ENCODE measurements at places on chromosomes 2 and 18. TPM values are rescaled to one million over a fixed set of nuclear protein-coding genes. Genes with fewer than 3 reads are reported as not detected.

ELOA2 gene
- total RNA-seq, result not detected

DSC3 gene
- total RNA-seq, result not detected

NEMP2 gene
- 16.2 TPM for total RNA-seq

CRYBA2 gene
- total RNA-seq, result not detected

IGFBP2 gene
- 97.3 TPM for total RNA-seq

CGREF1 gene
- 1.6 TPM for total RNA-seq

COL6A3 gene
- 0.45 TPM for total RNA-seq

GRCh38 chr2:232937278-232937906 is 67.3 kb downstream of the SNORC start:
- DNase-seq, result no peak
- no peak overlapping the region for H3K4me3 ChIP-seq
- H3K27ac ChIP-seq, result no peak overlapping the region
- peaks cover 18% of the 10 kb centered on the region for H3K27me3 ChIP-seq
- no peaks in the 10 kb centered on the region for H3K4me1 ChIP-seq

GRCh38 chr18:49728542-49728941 is 84.8 kb downstream of the ACAA2 start:
- no peaks in the 10 kb centered on the region for H3K36me3 ChIP-seq

DNA sequence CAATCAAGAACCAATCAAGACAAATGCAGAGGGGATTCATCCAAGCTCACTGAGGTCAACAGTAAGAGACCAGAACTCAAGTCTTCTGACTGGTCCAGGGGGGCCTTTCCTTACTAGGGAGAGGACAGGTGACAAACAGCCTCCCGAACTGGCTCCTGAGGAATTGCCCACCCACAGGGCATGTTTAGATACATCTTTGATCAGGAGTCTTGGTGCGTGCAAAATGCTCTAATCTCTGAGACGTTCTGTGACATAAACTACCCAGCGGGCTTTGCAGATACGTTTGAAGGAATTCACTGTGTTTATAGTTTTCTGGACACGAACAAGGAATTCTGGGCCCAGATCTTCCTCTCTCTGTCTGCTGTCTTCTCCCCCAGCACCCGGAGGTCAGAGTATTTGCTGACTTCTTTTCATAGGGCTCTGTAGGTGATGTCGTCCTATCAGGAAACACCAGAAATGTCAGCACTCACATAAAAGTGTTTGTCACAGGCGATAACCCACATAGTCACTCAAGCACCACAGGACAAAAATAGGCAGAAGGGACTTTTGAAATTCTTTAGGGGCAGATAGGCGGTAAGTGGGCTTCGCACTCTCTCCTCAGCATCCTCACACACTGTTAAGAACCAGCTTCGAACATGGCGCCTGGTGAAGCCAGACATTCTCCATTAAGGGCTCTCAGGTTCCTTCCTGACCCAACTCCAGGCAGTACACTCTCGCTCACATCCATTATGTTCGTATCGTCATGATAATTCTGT is 349.0 kb downstream of the CYRIA start:
- DNase-seq, result no peak
- no peak overlapping the region for H3K27ac ChIP-seq
- H3K27me3 ChIP-seq, result peaks cover 5% of the 10 kb centered on the region

DNA sequence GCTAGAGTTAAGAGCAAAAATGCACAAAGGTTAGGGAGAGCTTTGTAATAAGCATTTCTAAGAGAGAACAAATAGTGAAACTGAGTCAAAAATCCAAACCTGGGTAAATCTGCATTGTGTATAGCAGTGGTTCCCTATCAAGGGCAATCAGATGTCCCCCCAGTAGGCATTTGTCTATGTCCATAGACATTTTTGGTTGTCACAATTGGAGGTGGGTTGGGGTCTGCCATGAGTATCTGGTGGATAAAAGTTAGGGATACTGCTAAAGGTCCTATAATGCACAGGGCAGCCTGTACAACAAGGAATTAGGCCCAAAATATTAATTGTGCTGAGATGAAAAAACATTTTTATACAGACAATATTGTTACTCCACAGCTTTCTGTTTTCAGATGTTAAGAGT is 21.0 kb downstream of the NOP58 start:
- DNase-seq, result no peak
- H3K4me1 ChIP-seq, result peaks cover 3% of the 10 kb centered on the region
- no peak overlapping the region for H3K4me3 ChIP-seq
- no peak overlapping the region for H3K27ac ChIP-seq
- H3K36me3 ChIP-seq, result peaks cover 36% of the 10 kb centered on the region

- no peak overlapping the region for H3K27ac ChIP-seq
- no peaks in the 10 kb centered on the region for H3K4me1 ChIP-seq
- H3K4me3 ChIP-seq, result no peak overlapping the region
- no peaks in the 10 kb centered on the region for H3K27me3 ChIP-seq
- H3K36me3 ChIP-seq, result no peaks in the 10 kb centered on the region
These were observed 43.6 kb downstream of the EFEMP1 start for GRCh38 chr2:55879976-55880375.

DNA sequence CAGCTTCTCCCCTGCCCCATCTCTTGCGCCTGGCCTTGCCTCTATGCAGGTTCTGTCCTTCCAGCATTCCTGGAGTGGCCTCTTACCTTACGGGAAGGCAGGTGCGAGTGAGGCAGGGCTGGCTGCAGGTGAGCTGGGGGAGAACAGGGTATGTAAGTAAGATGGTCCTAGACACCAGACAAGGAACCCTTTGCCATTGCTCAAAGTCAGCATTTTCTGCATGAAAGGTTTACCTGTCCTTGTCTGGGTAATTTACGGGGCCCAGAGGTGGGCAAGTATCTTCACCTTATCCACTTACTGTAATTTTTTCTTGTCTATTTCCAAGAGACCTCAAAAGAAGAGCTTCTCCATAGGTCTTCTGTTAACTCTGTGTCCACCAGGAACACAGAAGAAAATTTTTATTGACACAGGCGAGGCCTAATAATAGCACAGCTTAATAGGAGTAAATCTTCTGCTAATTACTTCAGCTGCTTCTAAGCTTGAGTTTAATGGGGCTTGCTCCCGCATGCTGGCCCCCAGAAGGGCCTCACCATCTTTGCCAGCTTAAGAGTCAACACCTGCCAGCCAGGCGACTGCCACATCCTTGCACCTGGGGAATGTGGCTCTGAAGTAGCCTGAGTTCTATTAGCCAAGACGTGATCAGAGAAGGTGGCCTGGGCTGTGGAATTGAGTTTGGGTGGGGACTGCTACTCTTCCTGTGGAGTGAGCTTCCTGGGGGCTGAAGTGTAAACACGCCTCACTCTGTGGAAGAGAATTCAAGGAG is 27.1 kb downstream of the PCARE start:
- no peaks in the 10 kb centered on the region for H3K27me3 ChIP-seq
- DNase-seq, result no peak
- H3K27ac ChIP-seq, result no peak overlapping the region

GRCh38 chr2:171999161-171999560 is 592 bp upstream of the METAP1D start:
- peak overlapping the region; percentile 96 for H3K4me3 ChIP-seq
- no peak overlapping the region for H3K27ac ChIP-seq
- H3K4me1 ChIP-seq, result peaks cover 8% of the 10 kb centered on the region
- H3K27me3 ChIP-seq, result peaks cover 12% of the 10 kb centered on the region
- DNase-seq, result no peak
- peaks cover 1% of the 10 kb centered on the region for H3K36me3 ChIP-seq

GRCh38 chr2:119958670-119959268 is 54.1 kb upstream of the EPB41L5 start:
- H3K27ac ChIP-seq, result no peak overlapping the region
- peaks cover 5% of the 10 kb centered on the region for H3K4me1 ChIP-seq
- no peak for DNase-seq

GRCh38 chr2:237336131-237336530 is 77.8 kb downstream of the COL6A3 start:
- no peak overlapping the region for H3K4me3 ChIP-seq
- no peaks in the 10 kb centered on the region for H3K4me1 ChIP-seq
- no peak for DNase-seq
- H3K27ac ChIP-seq, result no peak overlapping the region
- H3K27me3 ChIP-seq, result no peaks in the 10 kb centered on the region

DNA sequence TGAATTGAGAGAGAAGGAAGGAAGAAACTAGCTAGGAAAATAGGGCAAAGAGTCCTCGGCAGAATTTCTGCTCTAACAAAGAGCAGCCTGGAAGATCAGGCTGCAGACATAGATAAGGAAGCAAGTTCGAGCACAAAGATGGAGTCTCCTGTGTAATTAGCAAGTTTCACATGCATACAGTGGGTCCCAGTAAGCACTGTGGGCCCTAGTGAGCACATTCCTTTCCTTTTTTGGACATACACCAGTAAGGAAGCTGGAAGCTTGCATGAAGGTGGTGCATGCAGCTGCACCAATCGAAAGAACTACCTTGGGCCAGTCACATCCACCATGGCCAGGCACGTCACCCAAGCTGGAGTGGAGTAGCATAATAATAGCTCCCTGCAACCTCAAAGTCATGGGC is 109.7 kb downstream of the NOL4 start:
- H3K4me1 ChIP-seq, result no peaks in the 10 kb centered on the region
- no peaks in the 10 kb centered on the region for H3K27me3 ChIP-seq
- no peak for DNase-seq
- H3K36me3 ChIP-seq, result no peaks in the 10 kb centered on the region
- H3K4me3 ChIP-seq, result no peak overlapping the region

DNA sequence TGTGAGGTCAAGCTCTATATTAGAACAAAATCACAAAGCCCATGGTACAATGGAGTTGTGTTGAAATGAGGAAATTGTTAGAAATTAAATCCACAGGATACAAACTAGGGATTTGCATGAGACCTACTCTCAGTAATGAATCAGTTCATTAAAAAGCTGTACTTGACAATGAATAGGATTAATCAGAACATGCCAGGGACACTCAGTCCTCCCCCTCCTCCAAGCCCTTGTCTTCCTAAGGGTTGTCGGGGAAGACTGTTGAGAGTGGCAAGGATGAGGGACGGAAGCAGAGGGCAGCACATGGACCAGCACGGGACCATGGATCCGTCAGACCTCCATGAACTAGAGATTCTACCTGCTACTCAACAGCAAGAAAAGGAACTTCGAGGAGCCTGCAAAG is 39.8 kb downstream of the SPRED2 start:
- no peak overlapping the region for H3K4me3 ChIP-seq
- H3K27me3 ChIP-seq, result peaks cover 13% of the 10 kb centered on the region
- peaks cover 3% of the 10 kb centered on the region for H3K36me3 ChIP-seq
- DNase-seq, result no peak

- peaks cover 14% of the 10 kb centered on the region for H3K4me1 ChIP-seq
- peak overlapping the region; percentile 91 for H3K4me3 ChIP-seq
- H3K36me3 ChIP-seq, result peaks cover 7% of the 10 kb centered on the region
These were observed 759 bp upstream of the ACTR1B start for GRCh38 chr2:97664636-97664970.

- DNase-seq, result no peak
- no peak overlapping the region for H3K27ac ChIP-seq
- peaks cover 1% of the 10 kb centered on the region for H3K4me1 ChIP-seq
These were observed 257.7 kb downstream of the TXNL1 start for GRCh38 chr18:56380685-56381084.

DNA sequence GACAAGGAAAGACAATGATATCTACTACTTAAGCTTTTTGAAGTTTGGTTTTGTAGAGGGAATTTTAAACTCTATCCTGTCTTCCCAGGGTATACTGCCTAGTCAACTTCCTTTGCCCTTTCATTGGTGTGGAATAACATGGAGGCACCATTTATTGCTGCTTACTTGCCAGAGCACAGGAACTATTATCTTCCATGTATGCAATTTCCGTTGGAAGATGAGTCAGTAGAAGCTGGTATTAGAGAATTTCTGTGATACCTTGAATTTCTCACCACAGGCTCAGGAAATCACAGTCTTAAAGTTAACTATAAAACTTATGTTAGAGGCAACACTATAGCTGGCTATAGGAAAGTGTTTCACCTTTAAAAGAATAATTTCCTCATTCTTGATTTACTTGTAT is 40.9 kb upstream of the RGPD4 start:
- H3K4me1 ChIP-seq, result no peaks in the 10 kb centered on the region
- no peak overlapping the region for H3K4me3 ChIP-seq
- H3K27me3 ChIP-seq, result no peaks in the 10 kb centered on the region

DNA sequence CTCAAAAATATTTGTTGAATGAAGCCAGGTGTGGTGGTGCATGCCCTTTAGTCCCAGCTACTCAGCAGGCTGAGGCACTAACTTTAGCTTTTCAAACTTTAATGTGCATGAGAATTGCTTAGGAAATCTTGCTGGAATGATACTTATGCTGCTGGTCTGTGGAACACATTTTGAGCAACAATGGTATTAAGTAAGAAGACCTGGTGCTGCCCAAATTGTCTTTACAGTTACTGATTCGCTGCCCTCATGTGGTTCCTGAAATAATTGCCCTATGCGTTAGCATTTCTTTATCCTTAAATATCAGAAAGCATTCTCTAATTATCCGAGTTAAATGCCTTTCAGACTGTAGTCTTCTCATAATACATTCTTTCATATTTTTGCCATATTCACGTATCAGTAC is 76.0 kb upstream of the SESTD1 start:
- H3K27me3 ChIP-seq, result peaks cover 10% of the 10 kb centered on the region
- H3K36me3 ChIP-seq, result no peaks in the 10 kb centered on the region
- DNase-seq, result no peak
- no peaks in the 10 kb centered on the region for H3K4me1 ChIP-seq
- no peak overlapping the region for H3K27ac ChIP-seq

GRCh38 chr2:197455428-197455827 is 2.1 kb downstream of the COQ10B start:
- H3K36me3 ChIP-seq, result peaks cover 6% of the 10 kb centered on the region
- H3K4me3 ChIP-seq, result no peak overlapping the region
- peaks cover 29% of the 10 kb centered on the region for H3K4me1 ChIP-seq
- H3K27ac ChIP-seq, result peak overlapping the region; percentile 11

GRCh38 chr2:44245083-44245861 is 30.0 kb upstream of the SLC3A1 start:
- no peak overlapping the region for H3K27ac ChIP-seq
- no peaks in the 10 kb centered on the region for H3K36me3 ChIP-seq
- no peak overlapping the region for H3K4me3 ChIP-seq
- no peaks in the 10 kb centered on the region for H3K27me3 ChIP-seq

- peak overlapping the region; percentile 70 for H3K27ac ChIP-seq
- peaks cover 11% of the 10 kb centered on the region for H3K36me3 ChIP-seq
- DNase-seq, result no peak
- H3K4me1 ChIP-seq, result peaks cover 55% of the 10 kb centered on the region
- peak overlapping the region; percentile 3 for H3K4me3 ChIP-seq
These were observed 5.5 kb downstream of the MEX3C start for GRCh38 chr18:51192026-51192425.

DNA sequence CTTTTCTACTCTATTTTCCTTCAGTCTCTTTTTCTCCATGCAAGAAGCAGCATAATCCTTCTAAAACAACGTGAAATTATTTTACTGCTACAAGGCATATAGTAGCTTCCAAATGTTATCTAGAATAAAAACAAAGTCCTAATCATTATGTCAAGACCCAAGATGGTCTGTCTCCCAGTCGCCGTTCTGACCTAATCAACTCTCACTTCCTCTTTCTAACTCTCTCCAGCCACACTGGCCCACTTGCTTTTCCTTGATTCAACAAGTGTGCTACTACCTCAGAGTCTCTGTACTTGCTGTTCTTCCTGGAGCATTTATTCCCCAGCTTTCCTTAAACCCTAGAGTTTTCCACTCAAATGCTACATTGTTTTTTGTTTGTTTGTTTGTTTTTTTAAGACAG is 1491.2 kb downstream of the LRP1B start:
- no peaks in the 10 kb centered on the region for H3K36me3 ChIP-seq
- no peak overlapping the region for H3K27ac ChIP-seq
- no peak overlapping the region for H3K4me3 ChIP-seq
- no peak for DNase-seq
- no peaks in the 10 kb centered on the region for H3K4me1 ChIP-seq
